Stromal cell of bone marrow (primary cell): ENCODE measurements at places on chromosomes 12 and 14.

GRCh38 chr12:29116414-29116813 is 32.7 kb upstream of the FAR2 start:
- no peak for DNase-seq

DNA sequence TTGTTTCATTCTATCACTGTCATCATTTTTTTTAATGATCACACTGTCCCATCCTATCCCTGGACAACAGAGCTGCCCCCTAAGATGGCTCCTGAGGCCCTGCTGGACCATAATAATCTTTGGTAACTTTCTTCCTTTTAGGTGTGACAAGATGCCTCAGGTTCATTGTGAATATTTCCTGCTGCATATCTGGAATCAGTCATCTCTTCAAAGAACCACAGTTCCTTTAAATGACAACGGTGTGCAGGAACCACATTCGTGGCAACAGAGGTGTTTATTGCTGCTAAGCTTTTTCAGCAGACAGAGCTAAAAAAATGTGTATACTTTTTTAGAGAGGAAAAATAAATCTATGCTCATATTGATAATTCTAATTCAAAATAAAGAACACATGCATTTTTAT is 312.9 kb downstream of the MED13L start:
- DNase-seq = no peak

- no peak for DNase-seq
Observed at GRCh38 chr14:49653508-49653907, 18.5 kb upstream of the DNAAF2 start.

- DNase-seq = no peak
Observed at GRCh38 chr12:22335794-22336166, 1.3 kb upstream of the ST8SIA1 start.

DNA sequence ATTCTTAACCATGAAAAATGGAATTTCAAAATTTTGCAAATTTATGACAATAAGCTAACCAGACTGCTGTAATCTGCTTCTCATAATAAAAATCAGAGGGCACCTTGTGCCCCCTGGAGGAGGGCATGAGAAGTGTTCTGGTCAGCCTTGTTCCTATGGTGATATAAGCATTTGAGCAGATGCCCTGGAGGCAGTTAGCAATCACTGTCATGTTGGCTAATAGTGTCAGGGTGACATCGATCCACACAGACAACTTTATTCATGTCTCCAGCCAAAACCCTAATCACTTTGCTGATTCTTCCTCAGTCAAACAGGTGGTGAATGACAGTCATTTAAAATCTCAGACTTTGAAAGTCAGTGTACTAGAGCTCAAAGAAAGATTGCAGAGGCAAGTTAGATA is 943.0 kb downstream of the GALC start:
- peak; percentile 9 for DNase-seq

DNA sequence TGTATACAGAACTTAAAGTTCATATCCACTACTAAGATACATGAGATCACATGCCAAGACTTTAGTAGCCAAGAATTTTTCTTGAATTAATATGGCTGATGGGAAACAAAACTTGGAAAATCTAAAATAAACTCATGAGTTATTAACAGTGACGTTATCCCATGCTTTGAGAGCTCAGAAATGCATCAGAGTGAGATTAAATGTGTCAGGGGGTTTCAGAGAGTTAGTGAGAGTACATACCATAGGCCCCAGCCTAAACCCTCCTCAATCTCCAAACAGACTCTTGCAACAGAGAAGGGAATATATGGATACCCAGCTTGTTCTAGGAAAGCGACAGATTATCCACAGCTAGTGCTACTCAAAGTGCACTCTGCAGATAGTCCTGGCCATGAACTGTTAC is 19.3 kb downstream of the SLC35F4 start:
- DNase-seq = peak; percentile 36

GRCh38 chr12:77060883-77061240 is 4.5 kb downstream of the E2F7 start:
- DNase-seq = no peak

DNA sequence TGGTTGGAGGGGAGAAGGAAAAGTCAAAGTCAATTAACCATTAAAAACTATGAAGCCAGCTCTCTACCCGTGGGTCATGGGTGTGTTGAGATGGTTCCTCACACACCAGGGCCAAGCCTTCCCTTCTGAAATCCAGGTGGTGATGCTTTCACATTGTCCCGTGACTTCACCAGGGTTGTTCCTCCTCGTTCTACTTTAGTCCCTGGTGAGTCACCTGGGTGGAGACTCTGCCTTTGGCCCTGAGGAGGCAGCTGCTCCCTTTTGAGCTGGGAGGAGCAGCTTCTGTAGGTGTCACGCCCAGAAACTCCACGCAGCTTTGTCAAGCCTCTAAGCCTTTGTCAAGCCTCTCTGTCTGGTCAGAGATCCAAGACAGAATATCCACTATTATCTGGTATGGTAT is 348.3 kb downstream of the BMP4 start:
- no peak for DNase-seq

DNA sequence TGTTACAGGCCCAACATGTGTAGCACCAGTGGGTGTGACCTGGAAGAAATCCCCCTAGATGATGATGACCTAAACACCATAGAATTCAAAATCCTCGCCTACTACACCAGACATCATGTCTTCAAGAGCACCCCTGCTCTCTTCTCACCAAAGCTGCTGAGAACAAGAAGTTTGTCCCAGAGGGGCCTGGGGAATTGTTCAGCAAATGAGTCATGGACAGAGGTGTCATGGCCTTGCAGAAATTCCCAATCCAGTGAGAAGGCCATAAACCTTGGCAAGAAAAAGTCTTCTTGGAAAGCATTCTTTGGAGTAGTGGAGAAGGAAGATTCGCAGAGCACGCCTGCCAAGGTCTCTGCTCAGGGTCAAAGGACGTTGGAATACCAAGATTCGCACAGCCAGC is 8.6 kb downstream of the BCL2L14 start:
- peak; percentile 13 for DNase-seq

DNA sequence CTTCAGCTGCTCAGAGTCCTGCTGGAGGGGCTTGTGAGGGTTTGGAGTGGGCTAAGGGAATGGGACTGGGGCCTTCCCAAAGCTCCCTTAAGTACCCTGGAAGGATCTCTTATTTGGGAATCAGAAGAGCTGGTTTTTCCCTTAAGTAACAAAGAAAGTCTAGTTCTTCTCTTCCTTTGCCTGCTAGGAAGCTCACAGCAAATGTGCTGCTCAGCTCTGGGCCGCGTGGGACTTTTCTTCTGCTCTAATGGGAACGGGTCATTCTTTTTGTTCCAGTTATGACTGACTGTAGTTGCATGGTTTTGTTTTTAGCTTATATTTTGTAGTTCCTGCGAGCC is 6.0 kb downstream of the KIF26A start:
- DNase-seq = no peak

DNA sequence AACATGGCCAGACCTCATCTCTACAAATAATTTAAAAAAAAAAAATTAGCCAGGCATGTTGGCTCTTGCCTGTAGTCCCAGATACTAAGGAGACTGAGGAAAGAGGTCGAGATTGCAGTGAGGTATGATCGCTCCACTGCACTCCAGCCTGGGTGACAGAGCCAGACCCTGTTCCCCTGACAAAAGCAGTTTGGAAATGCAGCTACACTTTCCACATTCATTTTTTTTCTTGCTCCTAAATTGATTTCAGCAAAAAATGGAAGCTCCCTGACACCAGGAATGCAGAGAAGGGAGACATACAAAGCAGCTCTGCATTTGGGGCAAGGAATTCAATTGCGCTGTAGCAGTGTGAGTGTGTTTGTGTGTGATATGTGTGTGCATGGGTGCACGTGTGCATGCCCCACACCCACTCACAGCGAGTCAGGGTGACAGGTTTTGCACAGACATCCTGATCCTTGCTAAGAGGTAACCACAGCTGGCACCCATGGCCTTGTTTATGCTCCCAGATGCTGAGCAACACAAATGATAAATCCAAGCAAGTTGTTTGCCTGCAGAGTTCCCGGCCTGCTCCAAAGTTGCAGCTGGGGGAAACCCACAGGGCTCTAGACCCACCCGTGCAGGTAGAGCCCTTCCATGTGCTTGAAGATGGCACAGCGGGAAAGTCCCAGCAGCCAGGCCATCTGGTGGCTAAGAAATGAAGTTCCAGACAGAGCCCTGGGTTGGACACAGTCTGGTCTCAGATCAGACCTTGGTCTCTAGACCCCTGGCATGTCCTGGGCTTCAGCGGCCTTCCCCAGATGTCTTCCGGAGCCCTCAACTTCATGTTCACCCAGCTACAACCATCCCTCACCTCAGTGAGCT is 25.9 kb upstream of the BDKRB2 start:
- DNase-seq = no peak

DNA sequence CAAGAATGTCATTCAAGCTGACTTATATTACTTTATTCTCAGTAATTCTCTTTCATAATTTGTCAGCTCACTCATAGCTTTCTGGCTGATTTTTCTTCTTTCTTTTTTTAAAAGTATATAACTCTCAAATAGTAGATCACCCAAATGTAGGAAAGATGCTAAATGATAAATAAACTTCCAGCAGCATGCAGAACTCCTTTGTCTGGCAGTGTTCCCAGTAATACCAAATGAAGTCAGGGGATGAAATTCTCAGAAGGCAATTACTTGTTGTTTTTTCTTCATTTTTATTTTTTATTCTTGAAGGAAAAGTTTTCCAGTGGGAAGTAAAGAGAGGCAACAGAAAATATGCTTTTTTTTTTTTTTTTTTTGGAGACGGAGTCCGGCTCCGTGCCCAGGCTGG is 133.3 kb upstream of the SLCO1C1 start:
- peak; percentile 12 for DNase-seq

- no peak for DNase-seq
Observed at GRCh38 chr12:111764120-111764821, 2.5 kb upstream of the ALDH2 start.
